CD4-positive, CD25-positive, alpha-beta regulatory T cell (primary cell): ENCODE measurements at places on chromosomes 5 and 9.
A peak's percentile ranks its signal among the peaks of the same experiment; 100 is the strongest.

GRCh38 chr5:82601077-82601476, 322.9 kb upstream of the RPS23 start:
- DNase-seq = no peak

DNA sequence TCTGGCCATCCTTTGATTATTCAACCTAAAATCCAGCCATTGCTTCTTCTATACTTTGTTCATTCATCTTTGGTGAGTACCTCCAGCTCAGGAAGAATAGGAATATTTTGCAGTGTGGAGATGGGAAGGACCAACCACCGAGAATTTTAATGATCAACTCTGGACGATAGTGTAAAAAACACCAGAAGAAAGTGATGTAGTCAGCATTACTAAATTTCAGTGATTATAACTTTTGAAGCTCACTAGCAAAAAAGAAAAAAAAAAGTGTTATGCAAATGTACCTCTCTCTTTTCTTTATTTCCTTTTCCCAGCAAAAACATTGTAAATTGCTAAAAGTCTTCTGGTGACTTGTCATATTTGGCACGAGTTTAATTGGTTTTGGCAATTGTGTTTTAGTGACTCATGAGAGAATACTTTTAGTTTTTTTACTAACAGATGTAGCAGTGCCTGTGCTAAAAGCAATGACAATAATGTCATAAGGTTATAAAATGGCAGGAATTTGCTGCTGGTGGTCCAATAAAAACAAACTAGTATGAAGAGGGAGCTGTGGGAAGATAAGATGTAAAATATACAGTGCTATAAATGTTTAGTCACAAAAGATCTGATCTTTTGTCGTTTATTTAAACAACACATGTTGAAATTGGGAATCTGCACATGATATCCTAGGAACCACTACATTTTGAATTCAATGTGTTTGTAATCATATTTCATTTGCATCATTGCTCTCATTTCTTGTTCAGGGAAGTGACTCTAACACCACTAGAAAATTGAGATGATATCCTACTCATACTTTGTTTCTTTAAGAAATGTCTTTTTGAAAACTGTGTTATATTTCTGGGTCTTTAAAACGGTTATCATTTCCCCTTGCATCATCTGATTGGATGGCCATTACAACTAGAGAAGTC, 81.3 kb upstream of the ERCC6L2 start:
- DNase-seq = no peak

GRCh38 chr9:131304676-131305355, 15.3 kb downstream of the PLPP7 start:
- no peak for DNase-seq

DNA sequence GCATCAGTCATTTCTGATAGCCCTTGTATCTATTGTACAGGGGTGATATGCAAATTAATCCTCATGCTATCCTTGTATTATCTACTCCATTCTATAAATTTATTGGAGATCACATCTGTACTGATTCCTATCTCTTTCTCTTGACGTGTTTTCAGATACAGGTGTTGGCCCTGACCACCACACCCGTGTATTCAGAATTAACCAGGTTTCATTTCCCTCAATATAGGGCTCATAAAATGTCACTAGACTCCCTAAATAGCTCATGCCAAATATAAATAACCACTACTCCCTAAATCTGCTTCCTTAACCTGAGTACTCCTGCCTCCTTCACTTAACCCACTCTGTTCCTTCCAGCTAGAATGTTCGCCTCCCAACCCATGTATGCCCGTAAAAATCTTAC, 522.8 kb upstream of the KLF4 start:
- DNase-seq = no peak

- DNase-seq = no peak
Measured at GRCh38 chr9:81964218-81965171, 21.2 kb downstream of the SPATA31D3 start.

- DNase-seq = no peak
Measured at GRCh38 chr5:40549616-40550015, 130.1 kb upstream of the PTGER4 start.

DNA sequence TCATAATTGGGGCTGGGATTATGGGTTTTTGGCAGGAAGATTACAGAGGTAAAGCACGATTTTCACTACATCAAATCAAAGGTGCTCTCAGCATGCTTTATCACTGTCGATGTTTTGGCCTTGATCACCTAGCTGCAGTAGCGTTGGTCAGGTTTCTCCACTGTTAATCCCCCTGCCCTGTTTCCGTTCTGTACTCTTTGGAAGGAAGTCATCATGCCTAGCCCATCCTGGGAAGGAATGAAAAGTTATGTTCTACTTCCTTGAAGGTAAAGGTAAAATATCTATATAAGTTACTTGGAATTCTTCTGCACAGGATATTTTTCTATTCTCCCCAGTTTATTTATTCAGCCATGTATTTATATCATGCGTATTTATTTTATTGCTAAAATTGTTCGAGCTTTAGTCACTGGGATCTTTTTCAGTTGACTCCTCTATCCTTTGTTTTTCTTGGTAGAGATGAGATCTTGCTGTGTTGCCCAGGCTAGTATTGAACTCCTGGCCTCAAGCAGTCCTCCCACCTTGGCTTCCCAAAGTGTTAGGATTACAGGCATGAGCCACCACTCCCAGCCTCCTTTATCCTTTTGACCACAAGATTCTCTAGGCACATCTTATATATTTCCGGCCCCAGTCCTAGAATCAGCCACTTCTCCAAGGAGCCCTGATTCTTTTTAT, 25.3 kb downstream of the FAF2 start:
- DNase-seq = no peak

- DNase-seq = peak; percentile 65
Measured at GRCh38 chr5:57181154-57181553, 7.3 kb downstream of the GPBP1 start.

GRCh38 chr9:9951556-9952160, 661.1 kb downstream of the PTPRD start:
- no peak for DNase-seq

- no peak for DNase-seq
Measured at GRCh38 chr9:81363916-81364480, 325.3 kb downstream of the TLE1 start.

DNA sequence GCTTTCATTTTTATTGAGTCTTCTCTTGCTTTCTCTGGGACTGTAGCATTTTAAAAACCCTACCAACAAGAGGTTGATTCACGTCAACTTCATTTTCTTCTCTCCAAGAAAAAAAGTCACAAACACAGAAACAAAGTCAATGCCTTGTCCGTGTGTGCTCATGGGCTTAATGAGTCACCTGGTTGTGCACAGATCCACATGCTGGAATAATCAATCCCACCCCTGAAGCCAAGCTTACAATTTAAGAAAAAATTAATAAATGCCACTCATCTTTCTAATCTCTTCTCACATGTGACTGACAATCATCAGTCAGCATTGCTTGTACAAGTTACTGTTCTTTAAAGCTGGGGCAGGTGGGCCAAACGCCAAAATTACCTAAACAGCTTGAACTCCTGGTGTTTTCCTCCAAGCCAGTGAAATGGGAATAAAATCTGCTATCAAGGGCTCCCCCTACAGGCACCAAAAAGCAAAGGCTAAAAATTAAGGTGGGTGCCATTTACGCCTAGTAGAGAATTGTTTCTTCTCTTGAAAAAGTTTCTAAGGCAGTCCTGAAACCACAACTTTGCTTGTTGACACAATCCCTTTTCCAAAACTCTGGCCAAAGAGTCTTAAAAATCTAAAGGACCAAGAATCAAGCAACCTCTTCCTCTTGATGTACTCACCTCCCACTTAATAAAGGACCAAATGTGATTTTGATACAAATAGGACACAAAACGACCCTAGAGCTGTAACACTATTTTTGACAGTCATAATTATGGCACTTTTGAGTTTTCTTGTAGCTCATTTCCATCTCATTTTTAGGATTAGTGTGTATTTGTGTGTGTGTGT, 21.3 kb downstream of the TRMO start:
- no peak for DNase-seq
